Activated naive CD4-positive, alpha-beta T cell treated with anti-CD3 and anti-CD28 coated beads, Interleukin-2, amount 10 ng/mL, durations not matched to agents 7 days and 5 days (primary cell): ENCODE measurements at places on chromosomes 16 and 17.

DNA sequence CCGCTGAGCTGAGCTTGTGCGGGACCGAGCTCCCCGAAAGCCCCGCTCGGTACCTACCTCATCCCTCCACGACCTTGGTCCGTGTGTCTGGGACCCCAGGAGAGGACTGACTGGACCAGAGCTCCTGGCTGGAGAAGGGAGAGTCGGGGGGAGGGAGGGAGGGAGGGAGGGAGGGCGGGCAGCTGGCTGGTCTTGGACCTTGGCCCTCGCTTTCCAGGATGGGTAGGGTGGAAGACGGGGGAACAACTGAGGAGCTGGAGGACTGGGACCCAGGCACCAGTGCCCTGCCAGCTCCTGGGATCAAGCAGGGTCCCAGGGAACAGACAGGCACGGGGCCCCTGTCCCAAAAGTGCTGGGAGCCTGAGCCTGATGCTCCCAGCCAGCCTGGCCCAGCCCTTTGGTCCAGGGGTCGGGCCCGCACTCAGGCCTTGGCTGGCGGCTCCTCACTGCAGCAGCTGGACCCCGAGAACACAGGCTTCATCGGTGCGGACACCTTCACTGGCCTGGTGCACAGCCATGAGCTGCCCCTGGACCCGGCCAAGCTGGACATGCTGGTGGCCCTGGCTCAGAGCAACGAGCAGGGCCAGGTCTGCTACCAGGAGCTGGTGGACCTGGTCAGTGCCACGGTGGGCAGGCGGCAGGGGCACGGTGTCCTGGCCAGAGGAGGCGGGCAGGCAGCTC lies 553 bp downstream of the RHBDL1 start:
- no peak for DNase-seq

- peak; percentile 28 for DNase-seq
These were observed 4.5 kb upstream of the ACSF2 start for GRCh38 chr17:50421308-50422051.

DNA sequence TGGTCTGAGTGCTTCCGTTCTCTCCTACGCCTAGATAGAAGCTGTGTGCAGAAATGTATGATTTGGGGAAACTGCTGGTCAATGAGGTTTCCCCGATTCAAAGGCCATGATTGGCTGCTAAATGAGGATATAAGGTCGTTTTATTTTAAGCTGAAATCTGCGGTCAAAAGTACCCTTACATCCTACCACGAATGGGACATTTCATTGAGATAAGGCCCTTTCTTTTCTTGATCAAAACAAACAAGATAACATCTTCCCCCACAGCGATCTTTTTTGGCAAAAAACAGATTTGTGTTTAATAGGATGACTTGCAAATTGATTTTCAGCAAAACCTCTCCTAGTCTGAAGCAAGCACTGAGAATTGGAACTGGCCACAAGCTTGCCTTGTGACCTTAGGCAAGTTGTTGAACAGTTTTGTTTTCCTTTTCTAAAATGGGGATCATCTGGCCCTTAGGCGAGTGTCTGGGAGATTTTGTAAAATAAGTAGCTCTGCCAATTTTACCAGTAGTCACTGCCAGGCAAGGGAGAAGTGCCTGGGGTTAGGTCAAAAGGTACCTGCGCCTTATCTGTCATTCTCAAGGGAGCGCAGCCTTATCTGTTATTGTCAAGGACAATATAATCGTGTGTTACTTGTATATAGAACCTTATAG lies 635 bp downstream of the SCPEP1 start:
- DNase-seq: no peak

- DNase-seq: peak; percentile 57
These were observed 210.4 kb upstream of the CHMP6 start for GRCh38 chr17:80781211-80781610.

DNA sequence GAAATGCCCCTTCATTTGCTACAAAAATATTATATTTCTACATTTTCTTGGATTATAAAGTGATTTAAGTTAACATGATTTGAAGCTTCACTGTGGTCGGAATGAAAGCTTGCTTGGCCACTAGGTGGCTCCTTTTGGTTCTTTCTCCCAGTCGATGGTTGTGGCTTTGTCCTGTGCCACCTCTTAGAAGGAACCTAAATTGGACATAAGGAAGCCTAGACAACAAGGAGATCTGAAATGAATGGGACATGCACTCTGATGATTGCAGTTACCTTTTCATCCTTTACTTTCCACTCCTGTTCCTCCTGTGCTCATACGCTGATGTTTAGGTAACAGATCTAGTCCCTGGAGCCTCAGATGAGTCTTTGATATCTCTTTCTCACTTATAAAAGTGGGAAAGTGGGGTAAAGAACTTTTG lies 39.2 kb downstream of the FTO start:
- peak; percentile 34 for DNase-seq

DNA sequence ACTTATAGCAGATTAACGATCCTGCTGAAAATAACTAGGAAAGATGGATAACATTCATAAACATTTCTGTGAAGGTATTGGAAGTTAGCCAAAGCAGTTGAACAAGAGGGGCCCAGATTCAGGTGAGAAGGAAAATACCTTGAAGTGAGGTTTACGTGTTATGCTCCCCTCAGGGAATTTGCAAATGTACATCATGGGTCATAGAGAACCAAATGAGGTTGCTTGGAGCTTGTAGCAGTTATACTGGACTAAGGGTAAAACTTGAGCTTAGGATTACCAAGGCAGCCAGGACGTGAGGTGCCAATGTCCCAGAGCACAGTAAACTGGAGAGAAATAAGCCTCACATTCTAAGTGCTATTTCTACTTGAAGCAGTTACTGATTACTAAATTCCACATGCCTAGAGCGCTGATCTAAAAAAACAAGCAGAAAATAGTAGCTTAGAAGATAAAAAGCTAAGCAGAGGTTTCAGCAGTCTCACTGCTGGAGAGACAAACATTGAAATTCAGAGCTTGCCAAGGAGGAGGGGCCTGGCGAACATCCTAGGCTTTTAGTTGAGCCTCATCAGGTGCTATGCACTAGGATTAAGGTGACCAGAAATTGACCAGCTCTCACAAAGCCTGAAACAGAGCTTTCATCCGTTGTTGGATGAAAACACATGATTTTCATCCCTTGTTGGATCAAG lies 136.7 kb upstream of the FAM20A start:
- DNase-seq: no peak

- peak; percentile 73 for DNase-seq
These were observed 31.8 kb upstream of the PRM1 start for GRCh38 chr16:11312718-11313492.

- no peak for DNase-seq
These were observed 20.1 kb downstream of the GID4 start for GRCh38 chr17:18059283-18059682.

DNA sequence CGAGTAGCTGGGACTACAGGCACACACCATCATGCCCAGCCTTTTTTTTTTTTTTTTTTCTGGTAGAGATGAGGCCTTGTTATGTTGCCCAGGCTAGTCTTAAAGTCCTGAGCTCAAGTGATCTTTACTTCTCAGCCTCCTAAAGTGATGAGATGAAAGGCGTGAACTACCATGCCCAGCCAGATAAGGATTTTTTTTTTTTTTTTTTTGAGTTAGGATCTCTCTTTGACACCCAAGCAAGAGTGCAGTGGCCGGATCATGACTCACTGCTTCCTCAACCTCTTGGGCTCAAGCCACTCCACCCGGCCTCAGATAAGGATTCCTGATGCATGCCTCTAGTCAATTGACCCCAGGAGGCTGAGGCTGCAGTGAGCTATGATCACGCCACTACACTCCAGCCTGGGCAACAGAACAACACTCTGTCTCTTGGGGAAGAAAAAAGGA lies 11.2 kb upstream of the PLEKHG4 start:
- no peak for DNase-seq

DNA sequence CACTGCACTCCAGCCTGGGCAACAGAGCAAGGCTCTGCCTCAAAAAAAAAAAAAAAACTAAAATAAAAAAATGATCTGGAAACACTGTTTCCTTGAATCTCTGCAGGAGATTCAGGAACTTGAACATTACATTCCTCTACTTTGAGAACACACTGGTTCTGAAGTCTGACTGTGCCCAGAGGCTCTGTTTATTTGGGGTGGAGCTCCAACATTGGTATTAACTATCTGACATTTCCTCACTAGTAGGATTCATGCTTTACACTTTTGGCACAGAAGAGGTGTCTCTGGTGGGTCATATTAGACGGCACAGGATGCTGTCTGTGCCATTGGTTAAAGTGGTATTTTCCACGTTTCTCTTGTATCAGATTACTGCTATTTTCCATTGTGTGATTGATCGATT lies 10.4 kb downstream of the SULT1A2 start:
- DNase-seq: no peak
